Right cardiac atrium (tissue), 5 donors: ENCODE measurements at places on chromosomes 11 and 22.

- DNase-seq: no peak
These were observed 105.5 kb upstream of the TOP3B start for GRCh38 chr22:22087854-22088657.

DNA sequence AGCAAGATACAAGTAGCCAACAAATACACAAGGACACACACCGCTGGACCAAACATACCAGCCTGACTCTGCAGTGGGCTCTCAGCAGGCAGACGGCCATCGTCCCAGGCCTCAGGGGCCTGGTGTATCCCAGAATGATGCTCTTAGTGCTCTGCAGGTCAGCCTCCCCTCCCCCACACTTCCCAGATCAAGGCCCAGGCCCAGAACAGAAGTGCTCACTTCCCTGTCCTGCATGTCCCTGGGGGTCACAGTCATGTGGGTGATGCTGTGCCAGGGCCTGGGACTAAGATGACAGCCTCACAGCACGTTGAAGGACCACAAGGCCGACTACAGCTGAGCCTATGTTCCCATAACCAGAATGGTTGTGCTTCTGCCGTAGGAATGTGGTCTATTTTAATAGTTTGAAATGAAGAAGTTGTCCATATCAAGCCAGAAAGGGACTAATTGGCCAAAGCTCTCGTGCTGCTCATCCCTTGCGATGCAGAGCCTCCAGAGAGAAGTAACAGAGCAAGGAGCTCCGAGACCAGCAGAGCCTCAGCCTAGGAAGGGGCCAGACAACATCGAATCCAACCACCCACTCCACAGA, 48.6 kb downstream of the GAB4 start:
- DNase-seq: no peak

GRCh38 chr11:32088117-32088941, 2.5 kb upstream of the RCN1 start:
- DNase-seq: peak; percentile 86

DNA sequence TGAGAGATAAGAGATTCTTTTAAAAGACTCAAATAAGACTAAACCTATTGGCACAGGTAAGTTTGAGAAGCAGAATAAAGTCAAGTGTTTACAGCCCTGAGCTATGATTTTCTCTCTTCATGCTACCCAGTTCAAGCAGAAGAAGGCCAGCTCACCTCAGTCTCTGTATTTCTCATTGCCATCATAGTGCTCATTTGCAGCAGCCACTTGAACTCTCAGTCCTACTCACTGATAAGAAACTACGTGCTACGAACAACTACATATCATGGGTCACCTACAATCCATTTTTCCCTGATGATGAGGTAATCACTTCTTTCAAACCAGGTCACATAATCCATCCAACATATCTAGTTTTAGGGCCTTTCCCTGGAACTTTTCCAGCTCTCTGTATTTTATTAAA, 617.5 kb downstream of the JRKL start:
- no peak for DNase-seq

- DNase-seq: no peak
These were observed 37.5 kb downstream of the RBFOX2 start for GRCh38 chr22:35991168-35991567.
